Brain microvascular endothelial cell (primary cell): ENCODE measurements at places on chromosomes 6 and 20.

- no peak for DNase-seq
Measured at GRCh38 chr20:17227669-17228623, 1.1 kb downstream of the PCSK2 start.

GRCh38 chr6:160279850-160280249 lies 21.2 kb upstream of the SLC22A2 start:
- peak; percentile 24 for DNase-seq

DNA sequence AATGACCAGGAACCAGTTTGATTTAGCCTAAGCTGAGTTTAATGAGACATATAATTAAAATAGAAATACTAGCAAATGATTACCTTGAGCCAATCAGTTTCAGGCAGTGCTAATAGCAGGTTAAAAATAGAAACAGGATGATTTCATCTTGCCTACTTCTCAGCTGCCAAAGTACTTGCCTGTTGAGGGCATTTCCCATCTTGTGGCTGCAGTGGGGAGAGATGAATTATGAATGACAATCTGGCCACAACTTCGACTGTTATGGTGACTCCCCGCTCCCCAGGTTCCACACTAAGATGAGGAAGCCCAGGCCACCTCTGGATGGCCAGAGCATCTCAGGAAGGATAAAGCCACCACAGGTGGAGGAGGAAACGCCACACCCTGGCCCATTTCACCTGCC lies 31.3 kb downstream of the MBOAT1 start:
- no peak for DNase-seq

GRCh38 chr6:9139746-9140145 lies 704.4 kb upstream of the SLC35B3 start:
- DNase-seq: no peak

- DNase-seq: no peak
Measured at GRCh38 chr6:446418-447366, 55.1 kb downstream of the IRF4 start.

GRCh38 chr6:166007349-166008263 lies 160.0 kb downstream of the TBXT start:
- DNase-seq: peak; percentile 79
